ENCODE measurements at places on chromosomes 6 and 20. TPM values are rescaled to one million over a fixed set of nuclear protein-coding genes. Genes with fewer than 3 reads are reported as not detected.

VNN1 gene
- total RNA-seq: 0.07 TPM

ADGRF5 gene
- total RNA-seq: not detected

SRMS gene
- not detected for total RNA-seq

SLC17A1 gene
- not detected for total RNA-seq

DDO gene
- 0.12 TPM for total RNA-seq

MARCKS gene
- 15.3 TPM for total RNA-seq

CDH4 gene
- total RNA-seq: 8.4 TPM

ADIG gene
- total RNA-seq: not detected

MYLK4 gene
- total RNA-seq: 0.15 TPM

HLA-DQA1 gene
- total RNA-seq: not detected

TMEM170B gene
- total RNA-seq: 0.60 TPM

OR2H1 gene
- not detected for total RNA-seq

ELOVL2 gene
- total RNA-seq: 6.8 TPM

SLC25A27 gene
- 0.36 TPM for total RNA-seq

Measured in A549 treated with CORT108297 at 1 μM for 4 hours (cell line).